ENCODE measurements at places on chromosomes 5 and 9.

DNA sequence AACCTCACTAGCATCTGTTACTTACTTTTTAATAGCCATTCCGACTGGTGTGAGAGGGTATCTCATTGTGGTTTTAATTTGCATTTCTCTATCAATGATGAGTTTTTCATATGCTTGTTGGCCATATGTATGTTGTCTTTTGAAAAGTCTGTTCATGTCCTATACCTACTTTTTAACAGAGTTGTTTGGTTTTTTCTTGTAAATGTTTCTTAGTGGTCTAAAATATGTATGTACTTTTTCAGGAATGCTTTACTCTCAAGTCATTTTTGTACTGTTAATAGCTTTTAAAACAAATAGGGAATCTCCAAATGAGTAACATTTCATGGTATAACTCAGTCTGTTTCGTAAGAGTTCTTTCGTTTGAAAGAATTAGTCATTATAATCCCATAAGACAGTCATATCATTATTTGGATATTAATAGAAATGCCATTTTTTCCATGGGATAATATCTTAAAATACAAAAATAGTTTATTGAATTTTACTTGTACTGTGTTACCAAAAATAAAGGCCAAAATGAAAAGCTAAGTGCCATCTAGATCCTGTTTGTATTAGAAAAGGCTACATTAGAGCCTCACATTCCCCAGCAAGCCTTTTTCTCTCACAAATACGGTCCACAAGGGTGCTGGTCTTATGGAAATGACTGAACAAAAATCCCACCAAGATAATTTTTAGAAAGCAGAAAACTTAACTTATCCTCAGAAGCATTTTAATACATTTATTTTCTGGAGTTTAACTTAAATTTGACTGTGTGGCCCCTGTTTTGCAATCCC is 247.7 kb downstream of the PJA2 start:
- DNase-seq = no peak

GRCh38 chr5:58172946-58173345 is 286.9 kb downstream of the PLK2 start:
- DNase-seq = no peak

DNA sequence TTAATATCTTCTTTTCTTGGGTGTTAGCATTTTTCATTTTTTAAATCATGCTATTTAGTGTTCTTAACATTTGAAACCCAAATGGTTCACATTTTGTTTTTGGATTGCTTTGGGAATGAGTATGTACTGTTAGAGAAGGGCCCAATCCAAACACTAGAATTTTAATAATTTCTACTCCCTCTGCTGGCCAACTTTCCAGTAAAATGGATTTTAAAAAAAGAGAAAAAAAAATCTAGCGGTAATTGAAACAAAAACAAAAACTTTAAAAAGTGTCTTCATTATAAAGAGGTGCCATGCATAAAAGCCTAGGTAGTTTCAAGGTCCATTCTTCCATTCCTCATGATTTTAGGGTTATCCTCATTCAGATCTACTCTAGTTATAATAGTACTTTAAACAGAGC is 32.1 kb upstream of the RICTOR start:
- no peak for DNase-seq

GRCh38 chr5:57366744-57367143 is 115.9 kb downstream of the ACTBL2 start:
- no peak for DNase-seq

DNA sequence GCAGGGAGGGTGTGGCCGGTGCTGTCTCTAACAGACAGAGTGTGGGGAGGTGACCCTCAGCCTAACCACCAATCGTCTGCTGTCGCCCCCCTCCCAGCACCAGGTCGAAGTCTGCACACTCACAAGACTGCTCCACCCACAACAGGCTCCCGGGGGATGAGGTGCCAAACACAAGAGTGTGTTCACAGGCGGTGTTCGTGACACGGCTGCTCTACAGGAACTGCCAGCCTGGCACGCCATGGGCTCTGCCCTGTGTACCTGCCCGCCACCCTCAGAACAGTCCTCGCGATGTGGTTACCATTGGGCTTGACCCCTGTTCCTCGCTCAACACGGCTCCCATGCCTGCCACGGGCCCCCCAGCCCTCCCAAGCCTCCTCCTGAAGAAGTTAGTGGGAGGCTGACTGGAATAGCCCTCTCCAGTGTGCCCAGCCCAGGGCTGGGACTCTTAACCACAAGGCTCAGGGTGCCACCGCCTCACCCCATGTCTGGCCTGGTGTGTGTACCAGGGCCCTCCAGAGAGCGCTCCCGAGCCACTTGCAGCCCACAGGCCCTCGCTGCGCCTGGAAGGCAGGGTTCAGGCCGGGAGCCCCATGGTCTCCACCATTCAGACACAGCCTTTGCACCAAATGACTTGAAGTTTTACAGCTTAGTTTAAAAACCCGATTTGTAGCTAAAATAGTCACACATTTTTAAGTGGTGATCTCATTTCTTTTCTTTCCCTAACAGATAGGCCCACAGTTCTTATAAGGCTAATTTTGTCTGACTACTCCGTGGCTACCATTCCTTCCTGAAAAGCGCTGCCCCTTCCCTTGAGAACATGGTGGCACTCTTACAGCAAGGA is 102.5 kb downstream of the CAMSAP1 start:
- DNase-seq = no peak

DNA sequence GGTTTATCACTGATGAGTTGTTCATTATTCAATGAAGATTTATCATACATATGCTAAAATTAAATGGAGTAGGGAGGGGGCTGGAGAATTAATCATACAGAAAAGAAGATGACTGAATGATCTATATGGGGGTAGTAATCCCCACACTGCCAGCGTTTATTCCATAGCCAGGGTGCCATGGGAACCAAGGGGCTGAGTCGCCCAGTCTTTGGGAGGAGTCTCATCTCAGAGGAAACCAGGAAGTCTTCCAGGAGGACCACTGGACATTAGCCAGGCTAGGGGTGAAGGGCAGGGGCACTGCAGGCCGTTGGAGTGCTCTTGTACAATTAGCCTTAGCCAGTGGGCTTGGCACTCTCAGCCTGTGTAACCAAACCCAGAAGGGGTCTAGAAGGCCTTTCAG is 226.5 kb downstream of the ARL15 start:
- no peak for DNase-seq

- DNase-seq = no peak
Observed at GRCh38 chr9:132943651-132944293, 644 bp downstream of the TSC1 start.

GRCh38 chr5:172885597-172886340 is 51.7 kb downstream of the ERGIC1 start:
- DNase-seq = no peak

DNA sequence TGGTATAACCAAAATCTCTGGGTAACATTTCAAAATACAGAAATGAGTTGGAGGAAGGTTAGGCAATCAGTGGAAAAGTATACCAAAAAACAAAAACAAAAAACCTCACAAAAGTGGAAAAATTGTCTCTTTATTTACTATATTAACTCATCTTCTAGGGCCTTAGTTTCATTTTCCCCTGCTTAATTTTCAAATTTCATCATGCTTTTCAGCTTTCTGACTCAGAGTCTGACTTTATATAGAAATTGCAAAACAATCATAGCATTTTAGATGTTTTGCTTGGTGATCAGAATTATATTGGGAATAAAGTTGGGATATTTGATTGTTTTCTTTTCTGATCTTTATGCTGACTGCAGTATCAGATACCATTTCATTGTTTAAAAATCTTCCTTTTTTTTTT is 257.0 kb upstream of the PRR16 start:
- DNase-seq = no peak

GRCh38 chr9:76219560-76220151 is 174.6 kb downstream of the RFK start:
- DNase-seq = no peak

GRCh38 chr5:40906351-40906751 is 2.9 kb upstream of the C7 start:
- no peak for DNase-seq

DNA sequence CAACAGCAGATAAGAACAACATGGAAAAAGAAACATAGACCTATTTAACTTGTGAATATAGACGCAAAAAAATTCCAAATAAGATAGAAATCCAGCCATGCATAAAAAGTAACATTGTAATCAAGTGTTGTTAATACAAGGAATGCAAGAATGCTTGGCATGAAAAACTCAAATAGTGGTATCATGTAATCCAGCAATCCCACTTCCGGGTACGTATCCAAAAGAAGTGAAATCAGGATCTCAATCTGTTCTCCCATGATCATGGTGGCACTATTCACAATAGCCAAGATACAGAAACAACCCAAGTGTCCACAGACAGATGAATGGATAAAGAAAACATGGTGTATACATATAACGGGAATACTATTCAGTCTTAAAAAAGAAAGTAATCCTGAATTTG is 437.4 kb downstream of the ARHGEF28 start:
- no peak for DNase-seq

DNA sequence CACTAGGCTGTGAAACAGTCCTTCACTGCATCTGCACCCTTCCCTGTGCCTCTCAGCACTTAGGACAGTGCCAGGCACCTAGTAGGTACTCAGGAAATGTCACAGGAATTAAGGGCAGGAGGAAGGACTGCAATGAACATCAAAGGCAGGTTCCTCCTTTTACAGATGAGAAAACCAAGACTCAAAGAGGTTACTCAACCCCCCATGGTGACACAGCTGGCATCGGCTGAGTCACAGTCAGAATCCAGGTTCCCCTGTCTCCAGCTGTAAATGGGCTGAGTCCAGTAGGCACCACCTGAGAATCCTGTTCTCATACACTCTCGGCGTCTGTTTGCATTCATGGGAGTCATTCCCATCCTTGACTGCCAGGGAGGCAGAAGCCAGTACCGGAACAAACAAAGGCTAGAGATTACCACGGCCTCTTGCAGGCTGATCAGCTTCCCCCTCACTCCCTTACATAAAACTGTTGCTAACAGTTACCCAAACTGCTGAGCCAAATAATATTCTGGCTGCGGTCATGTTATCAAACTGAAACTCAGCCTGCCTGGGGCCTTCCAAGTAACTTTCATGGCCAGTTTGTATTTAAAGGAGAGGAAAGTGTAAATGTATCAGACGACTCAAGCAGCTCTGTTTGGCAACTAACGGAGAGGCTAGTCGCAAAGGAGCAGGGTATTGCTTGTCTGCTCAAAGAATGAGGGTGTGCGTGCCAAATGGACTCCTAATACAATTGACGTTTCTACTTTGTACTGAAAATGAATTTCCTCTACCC is 201.7 kb downstream of the PAPPA start:
- no peak for DNase-seq

GRCh38 chr5:63097286-63097685 is 518.7 kb downstream of the LRRC70 start:
- no peak for DNase-seq

- no peak for DNase-seq
Observed at GRCh38 chr5:134873494-134873893, 677 bp upstream of the TXNDC15 start.

GRCh38 chr9:127921557-127922120 is 4.8 kb upstream of the ST6GALNAC4 start:
- peak; percentile 72 for DNase-seq

All from activated naive CD4-positive, alpha-beta T cell (primary cell).